ENCODE measurements at places on chromosomes 11 and 22. TPM values are rescaled to one million over a fixed set of nuclear protein-coding genes. Genes with fewer than 3 reads are reported as not detected.
A peak's percentile ranks its signal among the peaks of the same experiment; 100 is the strongest.

GRCh38 chr11:120929664-120930154, 94.2 kb upstream of the TBCEL start:
- no peak for DNase-seq

DNA sequence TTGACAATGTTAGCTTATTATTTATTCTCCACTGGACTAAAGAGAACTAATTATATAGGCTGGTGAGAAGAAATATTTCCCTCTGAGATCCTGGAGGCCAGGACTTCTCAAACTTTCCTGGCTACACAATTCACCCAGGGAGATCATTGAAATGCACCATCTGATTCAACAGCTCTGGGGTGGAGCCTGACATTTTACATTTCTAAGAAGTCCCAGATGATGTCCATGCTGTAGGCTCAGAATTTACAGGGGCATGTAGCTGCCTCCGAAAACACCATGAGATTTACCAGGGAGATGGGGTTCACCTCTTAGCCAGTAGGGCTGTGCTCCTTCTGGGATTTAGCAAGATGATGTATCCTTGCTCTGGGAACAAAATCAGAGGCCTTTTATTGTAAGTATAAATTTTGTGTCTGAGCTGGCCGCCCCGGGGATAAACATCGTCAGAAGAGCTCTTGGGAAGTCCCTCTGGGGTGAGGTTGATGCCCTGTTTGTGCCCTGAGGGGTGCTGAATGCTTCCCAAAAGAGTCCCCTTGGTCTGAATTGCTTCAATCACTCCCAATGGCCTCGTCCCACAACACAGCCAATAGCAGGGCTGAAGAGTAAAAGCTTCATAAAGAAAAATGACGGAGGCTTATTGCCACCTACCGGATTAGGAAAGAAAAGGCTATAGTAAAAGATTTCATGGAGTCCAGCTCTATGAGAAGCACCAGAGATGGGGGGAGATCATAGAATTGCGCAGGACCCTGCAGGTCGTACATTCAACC, 33.4 kb upstream of the API5 start:
- DNase-seq = no peak

- DNase-seq = no peak
These were observed 561.1 kb downstream of the MN1 start for GRCh38 chr22:27240298-27241075.

DNA sequence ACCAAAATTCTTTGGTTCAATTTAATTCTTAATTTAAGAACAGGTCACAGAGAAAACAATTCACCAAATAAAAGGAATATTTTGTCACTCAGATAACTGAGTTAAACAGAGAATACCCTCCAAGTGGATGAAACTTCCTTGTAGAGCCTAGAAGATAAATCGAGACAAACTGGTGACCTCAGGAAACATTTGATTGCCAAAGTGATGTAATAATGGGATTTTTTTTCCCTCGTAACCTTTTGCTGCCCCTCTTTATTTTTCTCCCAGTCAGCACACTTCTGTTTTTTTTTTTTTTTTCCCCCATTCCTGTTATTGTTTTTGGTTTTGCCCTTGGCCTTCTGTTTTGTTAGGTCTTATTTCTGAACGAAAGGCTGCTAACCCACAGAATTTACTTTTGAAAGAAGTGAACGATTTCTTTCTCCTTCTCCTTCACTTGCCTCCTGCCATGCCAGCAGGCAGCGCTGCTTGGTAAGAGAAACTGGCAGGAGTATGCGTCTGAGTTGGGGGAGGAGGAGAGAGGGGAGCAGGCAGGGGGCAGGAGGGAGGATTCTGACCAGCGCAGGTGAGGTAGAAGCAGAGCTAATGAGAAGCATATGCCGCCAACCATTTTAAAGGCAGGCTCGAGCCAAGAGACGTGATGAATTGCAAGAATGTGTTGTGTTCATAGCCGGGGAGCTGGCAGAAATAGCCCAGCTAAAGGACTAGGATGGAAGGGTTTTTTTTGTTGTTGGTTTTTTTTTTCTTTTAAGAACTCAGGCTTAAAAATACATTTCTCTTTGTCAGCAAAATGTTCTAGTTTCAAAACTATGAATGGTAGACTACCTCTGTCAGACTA, 121.9 kb upstream of the MTMR2 start:
- peak; percentile 19 for DNase-seq

DNA sequence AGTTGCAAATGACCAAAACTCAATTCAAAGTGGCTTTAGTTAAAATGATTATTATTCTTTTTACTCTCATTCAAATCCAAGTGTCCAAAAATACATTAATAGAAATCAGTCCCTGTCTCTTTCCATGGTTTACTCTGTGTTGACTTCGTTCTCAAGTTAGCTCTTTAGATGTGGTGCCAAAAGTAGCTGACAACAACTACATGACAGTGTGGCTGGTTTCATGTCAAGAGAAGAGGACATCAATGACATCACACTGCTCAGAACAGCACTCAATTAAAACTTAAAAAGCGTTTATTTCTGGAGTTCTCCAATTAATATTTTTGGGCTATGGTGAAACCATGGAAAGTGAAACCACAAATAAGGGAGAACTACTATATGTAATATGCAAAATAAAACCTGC, 1746.9 kb downstream of the LRRC4C start:
- DNase-seq = no peak

DNA sequence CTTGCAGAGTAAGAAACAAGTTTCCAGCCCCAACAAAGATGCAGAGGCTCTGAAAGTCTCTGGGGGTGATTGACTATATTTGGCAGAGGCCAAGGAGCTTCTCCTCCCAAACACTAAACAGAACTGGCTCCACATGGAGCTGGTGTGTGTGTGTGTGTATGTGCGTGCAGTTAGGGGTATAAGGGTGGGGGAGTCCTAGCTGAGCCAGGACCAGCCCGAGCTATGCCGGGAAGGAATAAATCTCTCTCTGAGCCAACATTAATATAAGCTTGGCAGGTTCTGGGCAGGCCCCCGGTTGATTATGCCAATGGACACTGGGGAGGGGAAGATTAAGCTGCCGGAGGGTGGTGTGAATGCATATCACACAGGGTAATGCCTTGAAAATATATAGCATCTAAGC, 324.2 kb downstream of the MIAT start:
- DNase-seq = peak; percentile 38

DNA sequence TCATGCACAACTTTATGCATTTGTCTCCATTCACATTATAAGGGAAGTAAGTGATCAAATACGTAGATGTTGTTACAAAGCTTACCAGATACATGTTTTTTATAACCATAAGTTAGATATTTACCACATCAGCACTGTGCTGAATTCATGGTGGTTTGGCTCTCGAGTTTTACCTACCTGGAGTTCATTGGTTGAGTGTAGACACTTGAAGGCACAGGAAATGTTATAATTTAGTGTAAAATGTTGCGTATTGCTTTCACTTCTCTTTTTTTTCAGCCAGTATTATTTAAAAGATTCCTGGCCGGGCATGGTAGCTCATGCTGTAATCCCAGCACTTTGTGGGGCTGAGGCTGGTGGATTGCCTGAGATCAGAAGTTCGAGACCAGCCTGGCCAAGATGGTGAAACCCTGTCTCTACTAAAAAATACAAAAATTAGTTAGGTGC, 53.1 kb upstream of the GRK2 start:
- DNase-seq = no peak

DNA sequence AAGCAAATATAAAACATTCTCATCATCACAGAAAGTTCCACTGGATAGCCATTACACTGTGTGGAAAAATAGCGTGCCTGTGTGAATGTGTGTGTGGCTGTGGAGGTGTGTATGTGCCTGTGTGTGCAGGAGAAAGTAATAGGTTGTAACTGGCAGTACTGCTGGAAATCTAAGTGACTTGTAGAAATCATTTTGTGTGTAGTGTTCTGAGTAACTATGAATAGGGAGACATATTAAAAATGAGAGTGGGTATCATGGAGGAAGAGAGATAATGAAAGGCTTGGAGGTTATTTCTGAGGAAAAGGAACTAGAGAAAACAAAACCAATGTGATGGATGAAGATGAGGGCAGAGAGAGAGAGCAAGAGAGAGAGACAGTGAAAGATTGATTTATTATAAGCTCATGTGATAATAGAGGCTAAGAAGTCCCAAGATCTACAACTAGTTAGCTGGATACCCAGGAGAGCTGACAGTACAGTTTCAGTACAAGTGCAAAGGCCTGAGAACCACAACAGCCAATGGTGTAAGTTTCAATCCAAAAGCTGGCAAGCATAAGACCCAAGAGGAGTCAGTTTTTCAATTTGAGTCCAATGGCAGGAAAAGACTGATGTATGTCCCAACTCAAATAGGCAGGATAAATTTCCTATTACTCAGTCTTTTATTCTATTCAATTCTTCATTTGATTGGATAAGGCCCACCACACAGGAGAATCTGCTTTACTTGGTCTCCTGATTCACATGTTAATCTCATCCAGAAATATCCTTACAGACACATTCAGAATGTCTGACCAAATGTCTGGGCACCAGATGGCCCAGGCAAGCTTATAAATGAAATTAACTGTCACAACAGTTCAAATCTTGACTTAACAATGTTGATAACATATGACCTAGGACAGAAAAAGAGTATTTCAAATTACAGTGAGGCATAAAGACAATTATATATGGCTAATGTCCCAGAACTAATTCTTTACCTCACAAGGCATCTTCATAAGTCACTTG, 14.9 kb downstream of the KBTBD3 start:
- DNase-seq = no peak

DNA sequence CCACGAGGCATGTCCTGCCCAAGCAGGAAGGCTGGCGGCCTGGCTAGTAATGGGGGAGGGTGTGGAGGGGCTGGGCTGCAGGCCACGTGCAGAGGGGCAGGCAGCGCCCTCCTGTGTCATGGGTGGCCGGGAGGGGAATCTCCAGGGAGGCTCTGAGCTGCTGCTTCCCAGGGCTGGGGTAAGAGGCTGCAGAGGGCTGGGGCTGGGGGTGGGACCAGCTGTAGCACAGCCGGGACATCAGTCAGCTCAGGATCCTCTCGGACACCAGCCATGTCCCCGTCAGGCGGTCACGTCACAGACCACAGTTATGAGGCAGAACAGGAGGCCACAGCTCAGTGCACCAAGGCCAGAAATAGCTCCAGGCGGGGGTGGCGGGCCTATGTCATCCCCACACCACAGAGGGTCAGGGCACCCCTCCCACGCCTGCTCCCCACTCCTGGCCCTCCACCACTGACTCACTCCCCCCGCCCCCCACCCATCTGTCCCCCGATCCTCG, 21.1 kb downstream of the RTN4R start:
- DNase-seq = no peak

- DNase-seq = no peak
These were observed 214.1 kb downstream of the BLID start for GRCh38 chr11:121901886-121902285.

GRCh38 chr11:122108192-122108799, 7.7 kb downstream of the BLID start:
- DNase-seq = no peak

DNA sequence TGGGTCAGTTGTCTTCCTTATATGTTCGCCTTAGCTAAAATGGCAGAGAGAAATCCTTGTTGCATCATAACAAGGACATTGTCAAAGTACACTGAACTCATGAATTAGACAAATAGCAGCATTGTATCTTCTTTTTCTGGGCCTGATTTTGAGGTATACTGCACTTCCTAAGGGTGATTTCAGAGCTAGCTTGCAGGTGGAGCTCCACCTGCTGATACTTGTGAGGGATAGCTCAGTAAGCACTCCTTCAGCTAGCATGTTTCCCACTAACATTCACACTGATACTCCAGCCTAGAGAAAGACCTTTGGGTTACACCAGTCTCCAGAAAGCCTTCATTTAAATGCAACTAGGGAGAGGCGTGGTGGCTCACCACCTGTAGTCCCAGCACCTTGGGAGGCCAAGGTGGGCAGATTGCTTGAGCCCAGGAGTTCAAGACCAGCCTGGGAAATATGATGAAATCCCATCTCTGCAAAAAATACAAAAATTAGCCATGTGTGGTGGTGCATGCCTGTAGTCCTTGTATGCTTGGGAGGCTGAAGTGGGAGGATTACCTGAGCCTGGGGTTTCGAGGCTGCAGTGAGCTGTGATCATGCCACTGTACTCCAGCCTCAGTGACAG, 29.8 kb downstream of the JAM3 start:
- DNase-seq = no peak

DNA sequence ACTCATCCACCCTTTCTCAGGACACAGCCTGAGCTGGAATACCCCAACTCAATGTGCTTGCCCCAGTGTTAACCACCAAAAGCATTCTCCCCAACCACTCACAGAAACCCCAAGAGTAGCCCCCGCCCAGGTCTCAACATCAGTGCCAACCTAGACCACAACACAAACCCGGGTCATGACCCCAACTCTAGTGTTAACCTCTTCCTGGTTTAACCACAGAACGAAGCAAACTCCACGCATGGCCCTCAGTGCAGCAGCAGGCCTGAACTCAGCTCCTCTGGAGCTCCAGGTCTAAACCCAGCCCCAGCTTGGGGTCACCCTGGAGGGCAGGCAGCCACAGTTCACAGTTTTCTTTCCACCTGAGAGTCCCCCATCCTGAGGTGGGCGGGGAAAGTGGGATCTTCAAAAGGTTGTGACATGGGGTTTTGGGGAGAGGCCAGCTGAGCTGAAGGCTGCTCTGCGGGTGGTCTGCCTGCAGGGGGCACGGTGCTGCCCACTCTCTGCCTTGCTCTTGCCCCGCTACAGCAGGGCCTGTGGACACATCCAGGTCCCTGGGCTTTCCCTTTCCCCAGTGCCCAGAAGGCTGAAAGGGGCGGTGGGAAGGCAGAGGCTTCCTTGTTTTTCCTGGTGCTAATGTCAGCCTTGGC, 37.9 kb downstream of the NECTIN1 start:
- DNase-seq = no peak

DNA sequence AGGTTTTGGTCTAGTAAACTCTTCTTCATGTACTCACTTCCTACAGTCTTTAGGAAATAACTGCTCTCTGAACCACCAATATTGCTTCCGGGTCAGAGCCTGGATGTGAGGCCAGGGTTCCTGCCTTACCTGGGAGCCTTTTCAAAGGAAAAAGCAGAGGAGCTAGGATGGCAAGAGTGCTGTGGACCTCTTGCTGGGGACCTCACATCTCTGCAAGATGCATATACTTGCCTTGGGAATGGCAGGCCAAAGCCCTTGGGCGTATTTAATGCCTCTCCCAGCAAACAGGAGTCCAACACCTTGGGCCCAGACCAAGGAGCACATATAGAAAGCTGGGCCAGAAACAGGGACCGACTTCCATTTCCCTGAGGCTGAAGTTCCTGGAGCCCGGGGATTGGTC, 5.3 kb downstream of the GLB1L2 start:
- DNase-seq = no peak

- no peak for DNase-seq
These were observed 137.3 kb upstream of the SORL1-AS1 start for GRCh38 chr11:121589946-121590537.

- peak; percentile 65 for DNase-seq
These were observed 24.2 kb downstream of the TSKU start for GRCh38 chr11:76807206-76807875.

GRCh38 chr11:118434123-118434552, 2.2 kb upstream of the KMT2A start:
- DNase-seq = no peak

CREB3L1 gene
- 3.0 TPM for total RNA-seq

PLCB3 gene
- 31.5 TPM for total RNA-seq

FERMT3 gene
- total RNA-seq = 47.2 TPM

YWHAH gene
- 175 TPM for total RNA-seq

GRAMD1B gene
- 2.1 TPM for total RNA-seq

AMBRA1 gene
- total RNA-seq = 42.2 TPM

All from thoracic aorta (tissue), 2 donors.